ENCODE measurements at places on chromosomes 7 and 10. TPM values are rescaled to one million over a fixed set of nuclear protein-coding genes. Genes with fewer than 3 reads are reported as not detected.

Gene SOSTDC1
- 2.4 TPM for total RNA-seq

Gene CTBP2
- 57.7 TPM for total RNA-seq

Gene LDB3
- total RNA-seq, result 0.27 TPM

Gene TRIM8
- total RNA-seq, result 50.3 TPM

Gene EGR2
- 0.18 TPM for total RNA-seq

Gene COL28A1
- total RNA-seq, result 6.2 TPM

Gene BAMBI
- 4.1 TPM for total RNA-seq

Gene CRTAC1
- total RNA-seq, result 15.5 TPM

Gene GJC3
- total RNA-seq, result not detected

Gene UPK3BL2
- total RNA-seq, result 8.0 TPM

Gene CPXM2
- total RNA-seq, result 1.8 TPM

Gene ZFAND2A
- 13.7 TPM for total RNA-seq

Gene CUZD1
- 0.91 TPM for total RNA-seq

Gene KCND2
- 102 TPM for total RNA-seq

Gene PDSS1
- 15.6 TPM for total RNA-seq

Gene CPA1
- total RNA-seq, result not detected

Gene SORCS1
- 25.6 TPM for total RNA-seq

Gene ANKRD7
- 9.3 TPM for total RNA-seq

Gene CACNA2D1
- 111 TPM for total RNA-seq

Gene CTNNA3
- 24.9 TPM for total RNA-seq

Gene ZNF736
- 46.2 TPM for total RNA-seq

Gene CALCR
- total RNA-seq, result 0.45 TPM

Gene HDAC9
- total RNA-seq, result 62.0 TPM

Gene ARHGAP22
- total RNA-seq, result 7.7 TPM

Gene LEP
- 0.09 TPM for total RNA-seq

Gene PLCE1
- total RNA-seq, result 15.0 TPM

Gene LRRC18
- not detected for total RNA-seq

Gene PTF1A
- total RNA-seq, result 4.4 TPM

Gene CRPPA
- 7.5 TPM for total RNA-seq

Gene ETV1
- total RNA-seq, result 44.5 TPM

Gene VSTM4
- total RNA-seq, result 10.4 TPM

Gene CPVL
- total RNA-seq, result 7.8 TPM

Gene CNPY4
- total RNA-seq, result 15.2 TPM

Gene ATRNL1
- total RNA-seq, result 419 TPM

Gene PIP
- total RNA-seq, result not detected

Gene PRF1
- total RNA-seq, result not detected

Gene CCDC172
- not detected for total RNA-seq

Gene FOXK1
- 32.2 TPM for total RNA-seq

Gene MYH16
- total RNA-seq, result not detected

Gene ZNF487
- total RNA-seq, result 26.0 TPM

Gene GSAP
- 14.2 TPM for total RNA-seq

Gene GSTO2
- total RNA-seq, result 2.2 TPM

Gene BLNK
- total RNA-seq, result 0.27 TPM

Gene ZNF12
- 28.4 TPM for total RNA-seq

Gene TMEM178B
- total RNA-seq, result 50.7 TPM

Gene PTN
- total RNA-seq, result 482 TPM

Gene BTAF1
- 62.3 TPM for total RNA-seq

Gene SFRP4
- total RNA-seq, result 2.2 TPM

Gene CREB5
- 23.6 TPM for total RNA-seq

Gene IDI2
- not detected for total RNA-seq

Gene GCC1
- 10.4 TPM for total RNA-seq

Gene PTPRZ1
- 180 TPM for total RNA-seq

Gene SAMD9
- 1.5 TPM for total RNA-seq
